Activated CD4-positive, alpha-beta T cell treated with anti-CD3 and anti-CD28 coated beads, Interleukin-2, amount 50 U/mL, for 16 hours (primary cell): ENCODE measurements at places on chromosomes 6 and 20.

GRCh38 chr6:30163090-30163917 lies at the start of gene TRIM15:
TSS of gene TRIM15 (plus strand) at chr6:30163546. CDS start at chr6:30163685, 139 bp downstream.
- DNase-seq = peak; percentile 43

DNA sequence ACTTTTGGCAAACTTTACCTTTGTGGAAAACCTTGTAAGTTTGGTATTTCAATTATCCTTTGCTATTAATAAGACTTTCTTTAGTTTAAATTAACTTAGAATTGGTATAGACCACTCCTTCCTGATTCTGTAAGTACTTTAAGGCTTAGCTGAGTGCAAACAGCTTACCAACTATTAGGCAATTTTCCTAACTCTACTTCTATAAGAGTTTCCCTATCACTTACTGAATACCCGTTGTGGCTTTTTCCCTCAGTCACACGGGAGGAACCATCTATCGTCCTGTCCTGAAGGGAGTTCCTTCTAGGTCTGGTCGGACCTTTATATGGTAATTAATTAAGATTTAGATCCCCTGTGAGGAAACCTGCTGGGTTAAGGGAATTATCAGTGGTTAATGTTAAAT lies 9.6 kb downstream of the SLC35A1 start:
- no peak for DNase-seq

GRCh38 chr20:24633026-24633425 lies 163.6 kb downstream of the SYNDIG1 start:
- no peak for DNase-seq

DNA sequence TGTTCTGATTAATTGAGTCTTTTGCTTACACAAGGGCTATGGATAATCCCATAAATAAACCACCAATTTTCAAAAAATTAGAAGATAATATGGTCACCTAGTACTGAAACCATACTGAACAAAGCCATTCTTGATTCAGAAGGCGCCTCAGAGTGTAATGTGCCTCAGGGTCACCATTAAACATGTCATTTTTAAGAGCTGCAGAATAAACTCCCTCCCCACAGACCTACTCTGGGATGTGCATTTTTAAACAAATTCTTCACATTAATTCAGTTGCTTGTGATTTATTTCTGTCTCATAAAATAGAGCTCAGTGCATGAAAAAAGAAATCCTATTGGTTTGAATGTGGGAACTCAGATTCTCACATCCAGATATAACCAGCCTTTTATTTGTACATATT lies 202.1 kb upstream of the HEY2 start:
- DNase-seq = no peak

DNA sequence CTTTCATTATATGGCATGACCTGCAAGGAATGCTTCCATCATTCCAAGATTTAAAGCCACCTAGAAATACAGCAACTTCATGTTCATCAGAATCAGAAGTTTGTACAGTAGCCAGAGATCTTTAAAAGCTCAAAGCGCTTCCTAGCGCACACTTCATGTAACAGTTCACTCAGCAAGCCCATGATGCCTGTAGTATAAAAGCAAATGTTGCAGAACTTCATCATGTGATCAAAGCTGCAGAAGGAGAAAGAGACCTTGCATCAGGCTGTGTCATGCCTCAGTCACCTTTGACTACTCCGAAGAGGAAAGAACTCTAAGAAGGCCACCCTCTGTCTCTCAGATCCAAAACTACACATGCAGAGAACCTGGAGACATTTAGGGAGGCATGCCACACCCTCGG lies 78.5 kb downstream of the AGPAT4 start:
- no peak for DNase-seq

DNA sequence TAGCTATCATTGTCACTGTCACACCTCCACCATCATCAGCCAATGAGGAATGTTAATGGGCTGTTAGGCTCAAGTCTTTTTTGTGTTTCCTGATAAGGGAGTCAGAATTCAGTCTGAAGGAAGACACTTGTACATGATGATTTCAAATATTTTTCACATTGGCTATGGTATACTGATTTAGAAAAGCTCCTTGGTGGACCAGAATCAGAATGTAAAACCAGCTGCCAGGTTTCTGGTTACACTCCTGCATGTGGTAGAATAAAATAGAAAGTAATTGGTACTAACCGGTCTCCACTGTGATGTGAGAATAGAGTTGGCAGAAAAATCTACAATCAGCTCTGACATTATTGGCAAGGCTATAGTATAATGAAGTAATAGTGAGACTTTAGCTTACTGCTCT lies 10.7 kb downstream of the COL9A1 start:
- no peak for DNase-seq

DNA sequence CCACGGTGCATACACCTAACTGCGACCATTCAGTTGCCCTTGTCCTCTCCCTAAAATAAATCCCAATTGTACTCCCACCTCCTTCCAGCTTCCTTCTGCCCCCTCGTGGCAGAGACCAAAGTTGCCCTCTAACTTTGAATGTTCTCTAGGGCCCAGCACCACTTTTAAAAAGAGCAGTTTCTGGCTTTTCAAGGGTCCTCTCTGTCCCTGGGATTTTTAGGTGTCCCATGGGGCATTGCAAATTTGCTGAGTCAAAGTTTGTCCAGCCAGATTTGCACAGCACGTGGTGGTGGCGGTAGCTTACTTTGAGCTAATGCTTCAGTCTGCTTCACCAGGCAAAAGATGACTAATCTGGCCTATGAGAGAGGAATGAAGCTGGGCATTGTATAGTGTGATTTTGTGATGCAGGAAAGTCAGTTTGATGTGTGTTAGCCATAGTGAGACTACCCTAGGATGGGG lies 100.2 kb downstream of the PERP start:
- peak; percentile 35 for DNase-seq

- no peak for DNase-seq
These were observed 42.8 kb downstream of the INSM1 start for GRCh38 chr20:20410678-20411077.
